ENCODE measurements at places on chromosomes 4 and X. TPM values are rescaled to one million over a fixed set of nuclear protein-coding genes. Genes with fewer than 3 reads are reported as not detected.

MTNR1A gene
- 1.4 TPM for total RNA-seq

TMEM255A gene
- total RNA-seq = 0.28 TPM

STK32B gene
- total RNA-seq = 1.5 TPM

SPANXC gene
- not detected for total RNA-seq

CENPVL2 gene
- total RNA-seq = 5.2 TPM

SCML2 gene
- 26.2 TPM for total RNA-seq

GPC4 gene
- 183 TPM for total RNA-seq

DNA sequence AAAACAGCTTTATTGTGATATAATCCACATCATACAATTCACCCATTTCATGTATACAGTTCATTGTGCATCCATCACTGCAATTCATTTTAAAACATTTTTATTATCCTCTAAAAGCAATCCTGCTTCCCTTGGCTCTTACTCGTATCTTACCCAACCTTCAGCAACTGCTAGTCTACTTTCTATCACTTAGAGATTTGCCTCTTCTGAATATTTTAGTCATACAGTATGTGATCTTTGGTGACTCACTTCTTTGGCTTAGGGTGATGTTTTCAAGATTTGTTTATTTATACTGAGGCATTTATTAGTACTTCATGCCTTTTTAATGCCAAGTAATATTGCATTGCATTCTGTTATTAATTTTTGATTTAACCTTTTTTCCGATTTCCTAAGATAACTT, 15.0 kb upstream of the MSMO1 start:
- DNase-seq = no peak

DNA sequence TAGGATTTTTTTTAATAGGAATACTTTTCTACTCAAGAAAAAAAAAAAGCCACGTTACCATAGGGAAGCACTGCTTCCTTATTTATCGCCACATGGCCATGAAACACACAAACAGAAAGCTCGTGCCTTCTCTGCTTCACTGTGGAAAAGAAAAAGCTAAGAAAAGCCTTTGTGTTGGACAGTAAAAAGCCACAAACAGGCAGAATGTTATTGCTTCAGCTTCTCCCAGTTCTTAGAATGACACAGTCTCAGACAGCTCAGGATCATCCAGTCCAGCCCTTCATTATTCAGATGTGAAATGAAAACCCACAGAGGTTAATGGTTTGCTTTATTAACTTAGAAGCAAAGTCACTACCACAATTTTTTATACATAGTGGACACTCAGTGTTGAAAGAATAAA, 181.6 kb upstream of the NOCT start:
- DNase-seq = no peak

DNA sequence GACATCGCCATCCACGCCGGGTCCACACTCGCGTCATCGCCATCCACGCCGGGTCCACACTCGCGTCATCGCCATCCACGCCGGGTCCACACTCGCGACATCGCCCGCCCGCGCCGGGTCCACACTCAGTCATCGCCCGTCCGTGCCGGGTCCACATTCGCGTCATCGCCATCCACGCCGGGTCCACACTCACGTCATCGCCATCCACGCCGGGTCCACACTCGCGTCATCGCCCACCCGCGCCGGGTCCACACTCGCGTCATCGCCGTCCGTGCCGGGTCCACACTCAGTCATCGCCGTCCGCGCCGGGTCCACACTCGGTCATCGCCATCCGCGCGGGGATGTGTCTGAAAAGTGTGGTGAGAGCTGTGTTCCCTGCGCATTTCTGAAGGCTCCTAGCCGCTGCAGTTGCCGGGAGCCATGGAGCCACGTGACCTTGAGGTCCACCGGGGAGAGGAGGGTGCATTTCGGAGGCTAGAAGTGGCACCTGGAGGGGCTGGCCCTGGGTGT, 17.3 kb downstream of the PCGF3 start:
- no peak for DNase-seq

DNA sequence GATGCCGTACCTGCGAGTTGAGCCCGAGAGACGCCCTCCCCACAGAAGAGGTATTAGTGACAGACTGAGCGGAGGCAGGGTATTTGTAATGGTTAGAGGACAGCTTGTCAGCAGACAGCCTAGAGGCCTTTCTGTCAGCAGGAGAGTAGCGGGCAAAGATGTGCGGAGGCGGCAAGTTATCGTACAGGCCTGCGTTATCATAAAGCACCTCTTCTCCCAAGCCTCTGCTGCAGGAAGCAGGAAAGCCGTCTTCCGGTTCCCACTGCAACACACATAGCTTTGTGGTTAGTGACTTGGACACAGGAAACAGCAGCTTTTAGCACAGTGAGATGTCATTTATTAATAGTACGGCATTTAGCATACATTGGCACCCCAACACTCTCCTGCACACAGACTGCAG, 158.3 kb downstream of the AFAP1 start:
- no peak for DNase-seq

GRCh38 chrX:7154041-7154597, 6.2 kb upstream of the PUDP start:
- peak; percentile 1 for DNase-seq

- no peak for DNase-seq
Measured at GRCh38 chr4:98686847-98687246, 28.4 kb upstream of the TSPAN5 start.

DNA sequence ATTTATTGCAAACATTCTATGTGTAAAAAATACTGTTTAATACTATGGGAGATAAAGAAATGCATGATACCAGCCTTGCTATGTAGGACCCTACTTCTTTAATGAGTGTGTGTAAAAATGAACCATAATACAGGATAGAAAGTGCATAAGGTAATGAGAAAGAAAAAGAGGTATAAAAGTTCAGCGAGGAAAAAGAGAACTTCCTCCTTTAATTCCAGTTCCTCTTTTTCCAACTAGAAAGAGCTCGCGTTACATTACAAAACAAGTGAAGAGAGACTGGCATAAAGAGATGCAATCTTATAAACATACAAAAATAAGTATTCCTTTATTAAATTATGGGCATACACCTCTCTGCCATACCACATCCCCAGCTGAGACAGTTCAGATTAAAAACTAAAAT, 77.4 kb downstream of the ANKRD17 start:
- no peak for DNase-seq

DNA sequence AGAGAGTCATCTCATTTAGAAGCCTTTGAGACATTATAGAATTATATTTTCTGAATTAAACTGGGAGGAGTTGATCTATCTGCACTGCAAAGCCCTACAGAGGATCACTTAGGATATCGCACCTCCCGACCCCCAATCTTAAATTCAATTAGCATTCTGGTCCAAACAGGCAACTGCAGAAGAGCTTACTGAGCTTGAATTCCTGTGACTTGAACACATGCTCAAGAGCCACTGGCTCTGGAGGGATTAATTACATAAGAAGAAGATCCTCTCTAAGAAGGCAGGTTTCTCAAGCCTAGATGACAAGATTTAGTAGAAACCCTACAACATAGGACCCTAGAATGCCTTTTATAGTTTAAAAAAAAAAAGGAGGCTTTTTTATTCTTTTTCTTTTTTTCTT, 548.9 kb downstream of the ARAP2 start:
- peak; percentile 2 for DNase-seq

DNA sequence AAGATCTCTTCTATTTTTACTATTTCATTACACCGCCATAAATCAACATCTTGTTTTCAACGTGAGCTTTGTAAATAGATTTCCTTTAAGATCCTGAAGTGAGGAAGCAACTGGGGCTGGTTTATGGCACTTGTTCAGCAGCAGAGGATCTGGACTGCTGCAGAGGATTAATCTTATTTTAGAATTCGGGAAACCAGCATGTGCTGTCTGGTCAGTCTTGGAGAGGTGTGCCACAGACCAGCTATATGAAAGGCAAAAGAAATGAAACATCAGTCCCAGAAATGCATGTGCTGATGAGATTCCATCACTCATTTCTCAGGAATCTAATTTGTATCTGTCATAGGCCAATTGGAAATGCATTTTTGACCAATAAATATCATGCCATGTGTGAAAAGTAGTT, 23.4 kb downstream of the PRDM8 start:
- DNase-seq = no peak

GRCh38 chrX:10875995-10876394, 235.1 kb upstream of the HCCS start:
- no peak for DNase-seq

GRCh38 chrX:27598312-27598711, 8.2 kb downstream of the DCAF8L2 start:
- peak; percentile 9 for DNase-seq

DNA sequence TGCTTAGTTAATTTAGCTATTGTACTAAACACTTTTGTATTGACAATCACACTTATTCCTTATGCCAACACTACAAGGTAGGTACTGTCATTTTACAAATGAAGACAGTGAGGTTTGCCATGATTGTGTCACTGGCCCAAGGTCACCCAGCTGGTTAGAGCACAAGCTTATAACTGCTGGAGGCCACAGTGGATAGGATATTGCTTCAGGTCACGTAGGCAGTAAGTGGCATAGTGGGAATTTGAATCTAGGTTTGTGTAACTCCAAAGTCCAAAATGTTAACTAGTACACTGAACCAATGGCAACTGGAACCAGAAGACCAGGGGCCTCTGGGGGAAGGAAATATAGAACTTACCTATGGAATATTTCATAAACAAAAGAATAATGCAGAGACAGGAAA, 21.1 kb upstream of the PITX2 start:
- no peak for DNase-seq

DNA sequence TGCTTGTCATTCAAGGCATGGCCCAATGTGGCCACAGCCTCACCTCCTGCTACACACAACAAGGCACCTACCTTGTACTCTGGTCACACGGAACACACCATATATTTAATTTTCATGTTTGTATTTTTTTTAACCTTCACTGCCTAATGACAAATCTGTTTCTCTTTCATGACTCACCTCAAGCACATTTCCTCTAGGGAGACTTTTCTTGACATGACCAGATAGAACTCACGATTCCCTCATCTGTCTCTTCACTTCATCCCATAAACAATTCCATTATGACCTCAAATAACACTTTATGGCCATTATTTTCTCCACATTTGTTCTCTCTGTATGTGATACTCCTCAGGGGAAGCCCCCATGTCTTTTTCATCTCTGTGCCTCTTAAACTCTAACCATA, 11.1 kb downstream of the DRP2 start:
- DNase-seq = no peak

DNA sequence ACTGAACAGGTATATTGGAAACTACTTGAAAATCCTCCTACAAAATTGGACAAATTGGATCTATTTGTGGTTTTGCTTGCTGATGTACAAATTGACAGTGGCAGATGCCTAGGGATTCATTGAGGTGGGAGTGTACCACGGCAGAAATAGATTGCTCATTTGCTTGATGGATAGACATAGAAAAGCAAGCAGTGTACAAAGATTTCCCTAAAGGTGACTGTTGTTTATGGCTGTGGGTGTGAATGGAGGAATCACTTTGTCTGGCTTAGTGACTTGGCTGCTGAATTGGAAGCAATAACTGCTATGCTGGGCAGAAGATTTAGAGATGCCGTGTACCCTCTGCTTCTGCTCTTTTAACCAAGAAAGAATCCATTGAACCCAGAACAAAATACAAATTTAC, 191.0 kb upstream of the GRID2 start:
- no peak for DNase-seq

DNA sequence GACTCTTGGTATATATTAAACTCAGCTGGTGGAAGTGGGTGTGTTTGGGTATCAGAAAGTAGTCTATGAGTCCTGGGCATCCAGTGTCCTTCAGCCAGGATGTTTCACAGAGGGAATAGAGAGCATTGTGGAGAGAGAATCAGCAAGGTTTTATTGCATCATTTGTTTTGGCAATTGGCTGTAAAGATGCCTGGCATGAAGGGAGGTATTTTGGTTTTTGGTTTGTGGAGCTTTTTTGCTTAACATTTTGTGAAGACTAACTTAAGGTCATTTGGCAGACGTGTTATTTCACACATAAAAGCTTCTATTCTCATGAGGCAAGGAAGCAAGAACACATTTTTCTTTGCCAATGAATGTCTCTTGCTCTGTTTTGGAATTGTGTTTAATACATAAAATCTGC, 71.1 kb downstream of the DCLK2 start:
- DNase-seq = no peak

DNA sequence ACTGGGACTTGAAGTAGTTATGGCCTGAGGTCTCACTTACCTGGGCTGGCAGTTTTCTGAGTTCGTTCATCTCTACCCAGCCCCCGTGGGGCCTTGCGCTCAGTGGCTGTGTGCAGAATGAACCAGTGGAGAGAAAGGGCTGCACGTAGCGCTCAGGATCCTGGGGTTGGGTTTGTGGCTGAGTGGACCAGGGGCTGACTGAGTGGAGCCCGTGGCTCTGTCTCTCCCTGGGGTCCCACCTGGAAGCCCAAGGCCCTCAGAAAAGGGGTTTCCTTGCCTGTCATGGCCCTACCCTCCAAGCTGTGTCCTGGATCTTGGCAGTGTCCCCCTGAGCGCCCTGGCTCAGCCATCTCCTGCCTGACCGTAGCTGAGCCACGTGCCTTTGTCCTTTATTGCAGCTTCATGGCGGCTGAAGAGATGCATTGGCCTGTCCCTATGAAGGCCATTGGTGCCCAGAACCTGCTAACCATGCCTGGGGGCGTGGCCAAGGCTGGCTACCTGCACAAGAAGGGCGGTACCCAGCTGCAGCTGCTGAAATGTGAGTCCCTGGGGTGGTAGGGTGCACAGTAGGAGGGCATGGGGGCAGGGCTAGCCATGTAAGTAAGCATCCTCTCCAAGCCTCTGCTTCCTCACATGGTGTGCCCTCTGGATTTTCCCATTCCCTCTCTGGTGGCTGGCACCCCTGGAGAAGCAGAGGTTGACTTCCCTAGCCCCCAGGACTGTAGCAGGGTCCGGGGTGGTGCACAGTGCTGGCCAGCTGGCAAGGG, 23.2 kb upstream of the ADD1 start:
- DNase-seq = no peak

- DNase-seq = no peak
Measured at GRCh38 chr4:53094040-53094439, 231.9 kb downstream of the RASL11B start.

DNA sequence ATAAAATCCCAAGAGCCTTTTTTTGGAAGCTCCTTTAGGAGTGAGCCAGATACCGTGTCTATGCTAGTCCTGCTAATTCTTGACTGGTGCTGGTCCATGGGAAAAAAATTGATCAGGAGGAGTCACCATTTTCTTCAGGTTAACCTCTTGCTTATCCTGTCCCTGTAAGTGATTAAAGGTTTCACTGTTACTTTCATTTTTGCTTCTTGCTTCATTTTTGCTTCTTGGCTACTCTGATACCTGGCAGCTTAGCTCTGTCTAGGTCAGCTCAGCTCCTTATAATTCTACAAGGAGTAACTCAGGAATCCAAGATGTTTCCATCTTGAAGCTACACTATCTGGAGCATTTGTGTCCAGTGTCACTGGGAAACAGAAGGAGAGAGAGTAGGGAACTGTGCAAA, 45.7 kb downstream of the AFM start:
- no peak for DNase-seq

- no peak for DNase-seq
Measured at GRCh38 chr4:132056496-132056895, 1092.6 kb upstream of the PCDH10 start.
